ENCODE measurements at places on chromosomes 3 and 15.

DNA sequence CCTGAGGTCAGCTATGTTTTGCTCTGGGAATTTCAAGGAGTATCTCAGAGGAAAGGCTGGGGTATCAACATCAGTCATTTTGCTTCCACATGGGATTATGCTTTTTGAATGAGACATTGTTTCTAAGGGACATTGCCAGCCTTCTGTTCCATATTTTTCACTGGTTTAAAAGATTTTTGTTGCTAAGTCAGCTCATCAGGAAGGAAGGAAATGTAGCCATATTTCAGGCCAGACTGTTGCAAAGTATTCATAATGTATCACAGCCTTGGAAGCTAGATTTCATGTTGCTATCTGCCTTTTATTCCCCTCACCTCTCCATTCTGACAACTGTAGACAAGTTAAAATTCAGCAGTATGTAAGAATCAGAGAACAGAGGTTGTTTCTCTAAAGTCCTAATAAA lies 61.0 kb upstream of the CHRM5 start:
- DNase-seq = no peak

- no peak for DNase-seq
Observed at GRCh38 chr3:126050626-126051025, 33.3 kb downstream of the SLC41A3 start.

DNA sequence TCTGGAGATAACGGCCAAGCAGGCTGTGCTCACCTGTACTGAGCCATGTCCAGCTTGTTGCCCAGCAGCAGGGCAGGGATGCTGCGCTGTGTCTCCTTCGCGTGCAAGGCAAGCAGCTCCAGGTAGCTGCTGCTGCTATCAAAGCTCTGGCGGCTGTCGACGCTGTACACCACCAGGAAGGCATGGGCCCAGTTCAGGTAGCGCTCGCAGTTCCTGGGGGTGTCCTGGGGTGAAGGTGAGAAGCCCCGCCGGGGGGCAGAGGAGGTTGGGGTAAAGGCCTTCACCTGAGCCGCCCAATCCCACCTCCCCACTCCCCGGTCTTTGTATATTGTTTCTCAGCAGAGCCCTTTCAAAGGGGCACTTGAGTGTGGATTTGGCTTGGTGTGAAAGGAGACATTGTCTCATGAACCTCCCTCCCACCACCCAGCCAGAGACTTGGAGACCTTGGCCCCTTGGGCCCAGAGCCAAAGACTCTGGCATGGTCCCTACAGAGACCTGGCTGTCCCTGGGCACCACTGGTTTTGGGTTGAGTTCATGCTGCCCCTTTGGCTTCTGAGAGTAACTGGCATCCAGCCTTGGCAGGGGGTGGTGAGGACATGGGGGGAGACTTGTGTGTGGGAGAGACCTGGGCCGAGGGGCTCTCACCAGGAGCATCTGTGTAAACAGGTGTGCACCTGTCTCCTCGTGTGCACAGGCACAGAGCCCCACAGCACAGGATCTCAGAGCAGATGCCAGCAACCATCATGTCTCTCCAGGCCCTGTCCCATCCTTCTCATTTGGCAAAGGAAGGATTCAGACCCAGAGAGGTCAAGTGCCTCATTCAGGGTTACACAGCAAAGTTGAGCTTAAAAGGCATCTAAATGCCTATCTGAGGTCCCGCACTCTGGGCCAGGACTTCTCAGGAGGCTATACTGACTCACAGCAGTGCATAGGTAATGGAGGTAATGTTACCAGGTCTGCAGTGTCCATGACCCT lies 9.1 kb downstream of the RASL12 start:
- DNase-seq = no peak

- no peak for DNase-seq
Observed at GRCh38 chr3:89276116-89276515, 168.7 kb downstream of the EPHA3 start.

DNA sequence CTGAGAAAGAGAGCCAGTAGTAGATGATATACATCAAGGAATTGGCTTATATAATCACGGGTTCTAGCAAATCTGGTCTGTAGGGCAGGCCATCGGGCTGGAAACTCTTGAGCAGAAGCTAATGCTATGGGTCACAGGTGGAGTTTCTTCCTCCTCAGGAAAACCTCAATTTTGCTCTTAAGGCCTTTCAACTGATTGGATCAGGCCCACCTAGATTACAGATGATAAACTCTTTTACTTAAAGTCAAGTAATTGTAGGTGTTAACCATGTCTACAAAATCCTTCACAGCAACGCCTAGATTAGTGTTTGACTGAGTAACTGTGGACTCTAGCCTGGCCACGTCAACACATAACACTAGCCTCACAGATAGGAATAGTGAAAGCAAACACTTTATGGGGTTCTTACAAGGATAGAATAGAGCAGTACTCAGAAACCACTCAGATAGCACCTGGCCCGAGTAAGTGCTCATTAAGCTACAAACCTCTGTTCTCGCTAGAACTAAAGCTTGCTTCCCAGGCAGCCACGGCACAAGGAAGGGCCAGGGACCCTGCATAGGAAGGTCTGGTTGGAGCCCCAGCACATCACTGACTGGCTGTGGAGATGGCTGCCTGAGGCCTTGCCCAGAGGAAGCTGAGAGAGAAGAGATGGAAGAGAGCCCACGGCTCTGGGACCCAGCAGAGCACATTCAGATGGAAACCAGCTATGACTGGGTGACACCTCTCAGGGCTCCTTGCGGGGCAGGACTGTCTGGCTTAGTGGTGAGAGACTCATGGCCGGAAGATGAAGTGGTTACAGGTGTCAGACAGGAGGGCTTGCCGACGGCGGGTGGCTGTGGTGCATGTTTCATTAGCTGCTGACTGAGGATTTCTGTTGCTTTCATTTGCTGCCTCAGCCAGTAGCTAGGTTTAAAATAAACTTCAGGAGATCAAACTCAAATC lies 202.5 kb upstream of the TLE3 start:
- no peak for DNase-seq

- no peak for DNase-seq
Observed at GRCh38 chr3:180246688-180247195, 210.0 kb upstream of the PEX5L start.

DNA sequence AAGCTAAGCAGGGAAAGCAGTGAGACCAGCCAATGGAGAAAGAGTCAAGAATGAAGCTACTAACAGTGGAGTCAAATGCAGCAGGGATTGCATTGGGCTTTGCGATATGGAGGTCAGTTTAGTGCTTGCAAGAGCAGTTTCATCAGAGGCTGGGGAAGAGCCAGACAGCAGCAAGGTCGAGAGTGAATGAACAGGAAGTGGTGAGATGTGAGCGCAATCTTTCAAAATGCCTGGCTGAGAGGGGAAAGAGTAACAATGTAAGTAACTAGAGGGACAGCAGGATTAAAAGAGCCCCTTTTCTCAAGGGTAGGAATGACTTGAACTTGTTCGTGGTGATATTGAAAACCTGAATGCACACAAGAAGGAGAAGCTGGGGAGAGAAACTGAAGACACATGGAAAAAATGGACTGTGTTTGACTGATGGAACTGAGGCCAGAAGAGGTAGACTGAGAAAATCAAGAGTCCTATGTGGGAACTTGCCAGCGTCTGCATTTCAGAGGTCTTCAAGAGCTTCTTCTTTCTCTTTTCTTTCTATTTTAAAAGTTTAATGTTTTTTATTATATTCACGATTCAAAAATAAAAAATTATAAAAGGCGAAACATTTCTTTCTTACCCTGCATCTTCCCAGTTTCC lies 30.6 kb upstream of the GPR160 start:
- no peak for DNase-seq

- no peak for DNase-seq
Observed at GRCh38 chr15:61092361-61093157, 136.5 kb downstream of the RORA start.

- DNase-seq = no peak
Observed at GRCh38 chr3:115169808-115170207, 22.7 kb upstream of the ZBTB20 start.

DNA sequence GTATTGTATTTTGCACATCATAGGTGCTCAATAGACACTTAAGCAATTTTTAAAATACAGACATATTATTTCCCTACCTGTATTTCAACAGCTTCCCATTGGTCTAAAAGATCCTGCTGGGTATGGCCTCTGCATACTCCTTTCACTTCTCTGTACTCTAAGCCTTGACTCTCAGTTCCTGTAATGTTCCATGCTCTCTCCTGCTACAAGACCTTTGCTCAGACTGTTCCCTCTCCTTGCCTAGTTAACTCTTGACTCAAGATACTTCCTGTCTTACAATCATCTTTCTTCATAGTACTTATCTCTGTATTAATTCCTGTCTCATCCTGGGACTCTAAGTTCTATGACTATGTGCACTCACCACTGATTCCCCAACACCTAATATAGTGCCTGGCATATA lies 1.7 kb downstream of the SCN11A start:
- no peak for DNase-seq

GRCh38 chr3:40143283-40144090 lies 166.0 kb upstream of the EIF1B start:
- no peak for DNase-seq

DNA sequence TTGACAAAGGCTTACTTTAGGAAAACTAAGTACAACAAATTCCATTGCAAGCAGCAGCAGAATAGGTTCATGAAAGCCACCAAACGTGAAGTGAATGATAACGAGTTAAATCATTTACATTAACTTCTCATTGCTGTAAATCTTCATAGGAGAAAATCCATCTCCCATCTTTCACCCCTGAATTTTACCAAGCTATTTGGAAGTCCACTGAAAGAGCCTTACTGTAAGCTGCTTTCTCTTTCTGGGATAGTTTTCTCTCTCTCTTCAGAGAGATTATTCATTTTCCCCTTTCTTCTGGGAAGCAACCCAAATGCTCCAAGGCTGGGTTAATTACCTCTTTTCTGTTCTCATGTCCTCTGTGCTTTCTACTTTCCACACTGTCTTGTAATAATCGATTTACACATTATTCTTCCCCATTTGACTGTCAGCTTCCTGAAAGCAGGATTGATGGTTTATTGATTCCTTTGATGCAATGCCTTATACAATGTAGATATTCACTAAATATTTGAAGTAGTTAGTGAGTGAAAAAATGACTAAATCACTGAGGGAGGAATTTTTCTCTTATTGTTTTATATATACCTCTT lies 914.3 kb upstream of the ARPP21 start:
- DNase-seq = no peak

DNA sequence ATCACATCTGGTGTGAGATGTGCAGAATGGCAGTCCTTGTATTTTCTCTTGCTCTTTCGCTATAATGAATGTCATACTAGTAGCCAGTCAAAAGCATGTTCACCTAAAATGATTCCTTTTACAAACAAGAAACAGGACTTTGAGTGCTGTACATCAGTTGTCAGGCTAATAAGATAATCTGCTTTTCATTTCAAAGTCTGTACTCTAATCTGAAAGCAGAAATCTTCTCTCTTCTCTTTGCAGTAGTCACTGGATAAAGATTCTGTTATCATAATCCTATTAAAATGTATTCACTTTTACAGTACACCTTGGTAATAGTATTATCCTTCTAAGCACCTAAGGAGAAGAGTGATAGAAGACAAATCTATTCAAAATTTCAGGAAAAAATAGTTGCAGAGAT lies 300.1 kb downstream of the MFSD1 start:
- DNase-seq = no peak

- DNase-seq = no peak
Observed at GRCh38 chr3:23985747-23986544, 40.9 kb downstream of the NR1D2 start.

DNA sequence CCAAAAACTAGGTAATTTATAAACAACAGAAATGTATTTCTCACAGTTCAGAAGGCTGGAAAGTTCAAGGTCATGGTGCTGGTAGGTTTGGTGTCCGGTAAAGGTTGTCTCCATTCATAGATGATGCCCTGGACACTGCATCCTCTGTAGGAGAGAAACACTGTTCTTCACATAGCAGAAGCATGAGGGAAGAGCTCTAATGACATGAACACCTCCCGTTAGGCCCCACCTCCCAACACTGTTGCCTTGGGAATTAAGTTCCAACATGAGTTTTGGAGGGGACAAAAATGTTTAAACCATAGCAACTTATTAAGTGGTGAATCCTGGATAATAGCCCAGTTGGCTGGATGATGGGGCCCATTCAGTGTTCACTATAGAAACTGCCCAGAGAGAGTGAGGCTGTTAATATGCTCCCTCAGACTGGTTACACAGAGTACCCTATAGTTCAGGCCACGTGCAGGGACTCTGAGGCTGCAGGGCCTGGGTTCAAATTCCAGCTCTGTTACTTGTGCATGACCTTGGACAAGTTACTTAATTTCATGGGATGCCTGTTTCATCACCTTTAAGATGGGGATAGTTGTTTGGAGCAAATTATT lies 37.0 kb downstream of the CCNL1 start:
- no peak for DNase-seq

DNA sequence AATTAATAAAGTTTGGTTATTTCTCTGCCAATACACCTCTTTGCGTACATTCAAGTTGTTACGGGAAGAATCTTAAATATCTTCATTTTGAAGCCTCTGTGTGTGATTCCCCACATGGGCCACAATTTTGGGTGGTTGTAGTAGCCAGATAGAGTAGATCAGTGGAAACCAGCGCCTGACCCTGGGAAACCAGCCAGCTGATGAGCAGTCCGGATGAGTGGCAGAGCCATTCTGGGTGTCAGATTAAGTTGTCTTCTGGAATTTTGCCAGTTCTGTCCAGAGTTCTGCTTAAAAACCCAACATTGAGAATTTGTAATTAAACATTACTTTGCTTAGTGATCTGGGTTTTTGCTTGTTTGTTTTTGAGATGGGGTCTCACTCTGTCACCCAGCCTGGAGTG lies 49.7 kb downstream of the MRPS25 start:
- DNase-seq = no peak

GRCh38 chr15:93265111-93265556 lies 176.1 kb upstream of the RGMA start:
- no peak for DNase-seq

DNA sequence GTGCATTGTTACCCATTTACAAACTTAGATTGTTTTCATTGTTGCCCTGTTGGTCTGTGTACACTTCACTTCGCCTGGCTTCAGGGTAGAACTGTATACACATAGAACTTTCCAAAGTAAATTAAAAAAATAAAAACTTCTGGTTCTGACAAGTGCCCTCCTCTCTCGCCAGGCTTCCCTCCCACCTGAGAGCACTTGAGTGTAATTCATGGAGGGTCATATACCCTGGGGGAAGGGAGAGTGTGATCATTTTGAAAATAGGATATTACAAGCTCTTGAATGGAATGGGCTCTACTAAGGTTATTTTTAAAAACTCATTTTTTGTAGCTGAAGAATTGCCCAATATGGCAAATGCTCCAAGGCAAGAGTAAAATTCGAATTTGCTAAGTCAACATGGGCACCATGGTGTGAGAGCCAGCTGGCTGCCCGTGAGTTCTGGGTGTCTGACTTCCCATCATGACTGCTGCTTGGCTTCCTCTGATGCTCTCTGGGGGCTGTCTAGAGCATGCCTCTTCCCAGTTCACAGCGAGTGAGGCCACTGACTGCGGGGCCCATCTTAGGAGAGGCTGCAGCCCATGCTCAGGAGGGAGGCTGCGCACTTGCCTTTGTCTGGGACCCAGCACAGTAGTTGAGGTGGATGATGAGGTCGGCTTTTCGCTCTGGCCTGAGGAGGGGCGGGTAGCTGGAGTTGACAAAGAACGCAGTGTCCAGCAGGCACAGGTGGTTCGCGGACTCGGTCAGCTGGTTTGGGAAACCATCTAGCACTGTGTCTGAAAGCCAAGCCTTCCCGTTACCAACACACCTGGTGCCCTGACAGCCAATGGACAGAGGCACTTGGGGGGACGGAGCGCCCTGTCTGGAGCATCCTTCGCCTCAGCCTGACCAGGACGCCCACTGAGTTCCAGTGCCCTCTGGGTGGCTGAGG lies 13.1 kb upstream of the EHD4 start:
- DNase-seq = no peak

- no peak for DNase-seq
Observed at GRCh38 chr3:44363591-44363990, 25.0 kb downstream of the TCAIM start.

GRCh38 chr3:119330181-119330580 lies 36.0 kb downstream of the ARHGAP31 start:
- no peak for DNase-seq

GRCh38 chr3:15097891-15098290 lies 1.1 kb downstream of the RBSN start:
- DNase-seq = no peak

All from ELF-1 (cell line).